Subcutaneous preadipocyte (primary cell): ENCODE measurements at places on chromosomes 13 and 19. TPM values are rescaled to one million over a fixed set of nuclear protein-coding genes. Genes with fewer than 3 reads are reported as not detected.

Gene POU2F2
- total RNA-seq, result 0.37 and 1.4 TPM in 2 replicates

Gene MIA
- 0.37 TPM in 1 of 2 replicates, not detected in the other for total RNA-seq

Gene ZNF536
- total RNA-seq, result not detected in 2 replicates

Gene OR10H3
- total RNA-seq, result not detected in 2 replicates

Gene SLC46A3
- 0.73 and 0.98 TPM in 2 replicates for total RNA-seq

Gene ZNF787
- total RNA-seq, result 26.5 and 39.7 TPM in 2 replicates

Gene LILRB4
- not detected in 2 replicates for total RNA-seq

Gene VSIG10L
- 0.73 and 0.98 TPM in 2 replicates for total RNA-seq

Gene OR7C1
- not detected in 2 replicates for total RNA-seq

Gene TEKTIP1
- total RNA-seq, result not detected in 2 replicates

Gene TJP3
- not detected in 2 replicates for total RNA-seq

Gene KCNC3
- under 0.01 TPM in 1 of 2 replicates, not detected in the other for total RNA-seq

Gene CD209
- not detected in 2 replicates for total RNA-seq

Gene TNFSF9
- total RNA-seq, result 1.5 and 2.3 TPM in 2 replicates

Gene PROZ
- not detected in 2 replicates for total RNA-seq

Gene KLK12
- not detected in 2 replicates for total RNA-seq

Gene IGFL4
- not detected in 2 replicates for total RNA-seq

Gene ZNF808
- 15.2 and 16.2 TPM in 2 replicates for total RNA-seq

Gene SIGLEC12
- total RNA-seq, result not detected in 2 replicates

Gene CD79A
- total RNA-seq, result not detected in 2 replicates

Gene NCLN
- total RNA-seq, result 54.7 and 73.5 TPM in 2 replicates

Gene SPTBN4
- total RNA-seq, result 0.37 and 0.39 TPM in 2 replicates

Gene CLEC17A
- under 0.01 TPM in 1 of 2 replicates, not detected in the other for total RNA-seq

Gene WDR87
- not detected in 2 replicates for total RNA-seq

Gene SHC2
- total RNA-seq, result 0.39 and 0.73 TPM in 2 replicates

Gene MBD3L3
- not detected in 2 replicates for total RNA-seq

Gene NOTCH3
- 25.0 and 62.4 TPM in 2 replicates for total RNA-seq

Gene FAM83E
- under 0.01 and 1.4 TPM in 2 replicates for total RNA-seq

Gene DIRAS1
- total RNA-seq, result 0.78 and 3.7 TPM in 2 replicates

Gene CEACAM7
- not detected in 2 replicates for total RNA-seq

Gene KIR2DL1
- total RNA-seq, result not detected in 2 replicates

Gene GZMM
- total RNA-seq, result not detected in 2 replicates

Gene C19orf85
- not detected in 2 replicates for total RNA-seq

Gene IL4I1
- 0.20 and 1.1 TPM in 2 replicates for total RNA-seq

Gene GAS6
- 42.6 and 59.2 TPM in 2 replicates for total RNA-seq

Gene ZNF428
- total RNA-seq, result 13.3 and 20.2 TPM in 2 replicates

Gene IZUMO2
- total RNA-seq, result not detected in 2 replicates

Gene ZNF615
- total RNA-seq, result 8.6 and 8.8 TPM in 2 replicates

Gene LGALS14
- not detected in 2 replicates for total RNA-seq

Gene ZNF841
- total RNA-seq, result 19.1 and 22.7 TPM in 2 replicates

Gene TBC1D4
- 14.0 and 21.3 TPM in 2 replicates for total RNA-seq

Gene TBXA2R
- total RNA-seq, result 0.73 and 1.8 TPM in 2 replicates

Gene TMEM59L
- total RNA-seq, result under 0.01 TPM in 2 replicates

Gene NUDT15
- 15.4 and 21.1 TPM in 2 replicates for total RNA-seq

Gene C19orf33
- not detected in 2 replicates for total RNA-seq

Gene C1QTNF9B
- not detected in 2 replicates for total RNA-seq

Gene OR7D2
- total RNA-seq, result not detected in 2 replicates

Gene PSPN
- total RNA-seq, result 0.73 and 0.98 TPM in 2 replicates

Gene MADCAM1
- total RNA-seq, result under 0.01 and 0.37 TPM in 2 replicates

Gene TNFSF11
- total RNA-seq, result under 0.01 TPM in 1 of 2 replicates, not detected in the other

Gene FAM216B
- total RNA-seq, result not detected in 2 replicates

Gene KLK7
- not detected in 2 replicates for total RNA-seq
